ENCODE measurements at places on chromosomes 4 and X.

DNA sequence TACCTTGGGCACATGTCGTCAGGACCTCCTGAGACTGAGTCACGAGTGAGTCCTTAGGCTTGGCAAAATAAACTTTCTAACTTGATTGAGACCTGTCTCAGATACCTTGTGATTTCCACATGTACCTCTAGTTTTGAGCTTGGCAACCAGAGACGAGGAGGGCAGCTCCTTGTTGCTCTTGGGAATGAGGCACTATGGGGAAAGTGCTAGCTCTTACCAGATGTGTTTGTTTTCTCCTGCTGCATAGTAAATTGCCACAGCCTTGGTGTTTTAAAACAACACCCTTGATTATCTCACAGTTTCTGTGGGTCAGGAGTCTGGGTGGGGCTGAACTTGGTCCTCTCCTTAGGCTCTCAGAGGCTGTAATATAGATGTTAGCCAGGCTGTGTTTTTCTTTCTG, 59.1 kb upstream of the MAML3 start:
- DNase-seq, result no peak

GRCh38 chr4:164081801-164082200, 587.3 kb downstream of the TMA16 start:
- no peak for DNase-seq

- peak; percentile 47 for DNase-seq
These were observed 41.0 kb downstream of the FNIP2 start for GRCh38 chr4:158809611-158810486.

DNA sequence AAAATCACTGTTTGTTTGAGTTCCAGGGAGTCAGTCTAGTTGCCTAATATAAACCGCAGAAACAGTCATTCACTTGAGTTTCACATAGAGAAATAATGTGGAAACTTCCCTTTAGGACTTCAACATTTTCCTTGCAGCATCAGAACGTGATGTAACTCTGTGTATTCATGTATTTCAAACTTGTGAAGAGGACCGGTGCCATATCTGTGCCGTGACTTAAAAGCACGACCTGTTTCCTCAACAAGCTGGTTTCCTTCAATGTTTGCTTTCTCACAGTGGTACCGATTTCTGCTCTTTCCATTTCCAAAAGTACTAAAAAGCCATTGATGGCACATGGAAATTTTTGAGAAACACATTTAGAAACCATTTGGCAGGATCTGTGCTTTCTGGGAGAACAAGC, 166.6 kb upstream of the RAPGEF2 start:
- no peak for DNase-seq

- no peak for DNase-seq
These were observed 263.9 kb upstream of the CXorf66 start for GRCh38 chrX:140229191-140229590.

GRCh38 chr4:158873795-158874401, 105.1 kb downstream of the FNIP2 start:
- DNase-seq, result no peak

GRCh38 chrX:119468551-119469312, 488 bp downstream of the SLC25A5 start:
- peak; percentile 85 for DNase-seq

DNA sequence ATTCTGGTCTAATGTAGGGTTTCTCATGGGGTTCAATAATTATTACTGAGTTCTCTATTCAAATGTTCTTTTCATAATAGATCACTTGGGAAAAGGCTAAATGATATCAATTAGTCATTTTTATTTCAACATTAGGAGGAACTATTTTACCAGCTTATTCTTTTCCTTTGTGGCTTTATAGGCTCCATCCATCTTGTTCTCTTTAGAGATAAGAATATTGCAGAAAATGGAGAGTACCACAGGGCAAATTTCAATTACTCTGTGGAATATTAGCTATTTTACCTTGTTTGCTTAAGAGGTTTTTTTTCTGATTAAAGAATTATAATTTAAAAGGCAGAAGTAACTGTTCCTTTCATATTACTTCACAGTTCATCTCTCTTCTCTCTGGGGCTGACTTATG, 55.8 kb downstream of the MAP9 start:
- DNase-seq, result no peak

DNA sequence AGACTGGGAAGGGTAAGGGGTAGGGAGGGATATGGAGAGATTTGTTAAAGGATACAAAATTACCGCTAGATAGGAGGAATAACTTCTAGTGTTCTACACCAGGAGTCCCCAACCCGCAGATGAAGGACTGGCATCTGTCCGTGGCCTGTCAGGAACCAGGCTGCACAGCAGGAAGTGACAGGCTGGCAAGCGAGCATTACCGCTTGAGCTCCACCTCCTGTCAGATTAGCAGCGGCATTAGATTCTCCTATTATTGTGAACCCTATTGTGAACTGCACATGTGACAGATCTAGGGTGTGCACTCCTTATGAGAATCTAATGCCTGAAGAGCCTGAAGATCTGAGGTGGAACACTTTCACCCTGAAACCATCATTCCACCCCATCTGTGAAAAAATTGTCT, 27.9 kb upstream of the BBS7 start:
- DNase-seq, result no peak

DNA sequence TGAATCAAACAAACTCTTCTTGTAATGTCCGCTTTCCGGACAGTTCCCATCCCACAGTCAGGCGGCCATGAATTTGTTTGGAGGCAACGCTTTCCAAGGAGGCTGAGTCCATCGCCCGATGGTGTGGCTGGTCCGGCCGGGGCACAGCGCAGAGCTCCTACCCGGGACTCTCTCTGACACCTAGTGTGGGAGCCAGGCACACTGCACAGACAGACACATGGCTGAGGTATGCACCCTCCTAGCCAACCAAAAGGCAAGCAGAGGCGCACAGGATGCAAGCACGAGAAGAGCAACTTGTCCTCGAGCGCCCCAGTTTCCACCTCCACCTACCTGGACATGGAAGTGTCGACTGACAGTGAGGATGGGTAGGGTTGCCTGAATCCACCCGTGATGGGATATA, 87.5 kb downstream of the LEF1 start:
- DNase-seq, result no peak

DNA sequence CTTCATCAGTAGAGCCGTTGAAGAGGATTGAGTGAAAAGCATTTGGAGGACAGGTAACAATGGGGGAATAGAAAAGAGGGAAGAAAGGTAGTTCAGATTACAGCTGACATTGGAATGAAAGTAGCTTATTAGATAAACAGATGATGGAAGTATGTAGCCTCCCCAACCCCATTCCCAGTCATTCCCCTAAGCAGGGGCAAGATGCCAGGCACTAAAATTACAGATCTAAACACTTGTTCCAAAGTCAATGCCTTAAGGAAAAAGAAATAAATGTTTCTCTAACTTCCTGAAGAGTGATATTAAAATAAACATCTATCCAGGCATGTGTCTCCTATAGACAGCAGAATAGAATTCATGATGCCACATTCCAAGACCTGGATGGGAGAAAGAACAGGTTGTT, 350.8 kb downstream of the PDGFC start:
- no peak for DNase-seq

- no peak for DNase-seq
These were observed 110.5 kb downstream of the PCDH18 start for GRCh38 chr4:137421796-137422195.

DNA sequence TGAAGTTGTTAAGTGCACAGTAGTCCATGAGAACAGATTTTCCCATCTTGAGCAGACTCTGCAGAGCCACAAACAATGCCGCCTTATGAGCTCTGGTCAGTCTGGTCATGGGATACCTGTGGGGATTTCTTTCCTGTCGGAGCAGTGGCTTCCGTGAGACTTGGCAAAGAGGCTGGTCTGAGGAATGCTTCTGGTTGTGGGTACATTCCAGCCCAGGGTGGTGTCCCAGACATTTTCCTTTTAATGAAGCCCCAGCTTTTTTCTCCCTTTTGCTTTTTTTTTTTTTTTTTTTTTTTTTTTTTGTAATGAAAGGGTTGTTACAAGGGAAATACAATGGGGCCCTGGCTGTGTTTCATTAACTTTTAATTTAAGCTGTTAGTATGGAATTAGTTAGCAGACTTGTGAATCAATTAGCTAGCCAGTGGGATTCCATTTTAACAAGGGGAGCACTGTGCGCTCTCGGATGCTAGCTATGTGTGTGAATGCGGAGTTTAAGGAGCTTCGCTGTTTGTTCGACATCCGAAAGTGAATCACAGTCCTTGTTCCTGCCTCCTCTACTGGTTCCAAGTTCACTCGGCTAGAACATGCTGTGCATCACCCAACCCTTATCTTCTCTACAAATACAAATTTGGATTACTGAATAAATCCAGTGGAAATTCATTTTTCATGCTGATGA, 225.1 kb downstream of the CBR4 start:
- no peak for DNase-seq

DNA sequence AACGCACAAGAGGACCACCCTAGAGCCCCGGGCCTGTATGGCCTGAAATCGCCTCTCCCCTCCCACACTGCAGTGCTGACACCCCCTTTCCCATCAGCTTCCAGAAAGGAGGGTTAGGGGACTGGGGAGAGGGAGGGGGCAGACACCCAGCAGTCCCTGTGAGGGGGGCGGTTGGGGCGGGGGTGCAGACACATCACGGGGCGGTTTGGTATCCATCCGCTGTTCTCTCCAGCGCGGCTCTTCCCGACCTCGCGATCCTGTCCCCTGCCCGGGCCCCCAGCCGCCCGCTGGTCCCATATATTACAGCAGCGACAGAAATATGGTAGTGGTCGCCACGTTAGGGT, 404 bp upstream of the GPRASP2 start:
- DNase-seq, result no peak

DNA sequence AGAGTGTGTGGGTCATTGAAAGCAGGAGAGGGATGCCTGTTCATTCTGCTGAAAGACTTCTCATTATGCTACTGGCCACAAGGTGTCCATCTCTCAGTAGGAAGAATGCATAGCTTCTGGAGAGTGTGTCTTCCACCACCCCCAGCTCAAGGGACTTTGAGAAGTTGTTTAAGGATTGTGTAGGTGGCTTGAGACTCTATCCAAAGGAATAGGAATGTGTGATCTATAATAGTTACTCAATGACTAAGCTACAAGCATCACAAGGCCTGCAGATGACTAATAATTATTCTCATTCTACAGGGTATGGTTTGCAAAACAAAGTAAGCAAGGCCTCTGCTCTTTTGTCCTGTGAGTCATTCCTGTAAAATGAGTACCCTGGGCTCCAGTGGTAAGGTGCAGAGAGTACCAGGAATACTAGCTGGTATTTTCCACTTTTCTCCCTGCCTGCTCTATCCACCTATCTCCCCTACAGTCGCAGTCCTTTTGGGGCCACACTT, 279.8 kb upstream of the BOD1L1 start:
- DNase-seq, result no peak

- no peak for DNase-seq
These were observed 84.3 kb downstream of the DCAF8L2 start for GRCh38 chrX:27674491-27674890.

DNA sequence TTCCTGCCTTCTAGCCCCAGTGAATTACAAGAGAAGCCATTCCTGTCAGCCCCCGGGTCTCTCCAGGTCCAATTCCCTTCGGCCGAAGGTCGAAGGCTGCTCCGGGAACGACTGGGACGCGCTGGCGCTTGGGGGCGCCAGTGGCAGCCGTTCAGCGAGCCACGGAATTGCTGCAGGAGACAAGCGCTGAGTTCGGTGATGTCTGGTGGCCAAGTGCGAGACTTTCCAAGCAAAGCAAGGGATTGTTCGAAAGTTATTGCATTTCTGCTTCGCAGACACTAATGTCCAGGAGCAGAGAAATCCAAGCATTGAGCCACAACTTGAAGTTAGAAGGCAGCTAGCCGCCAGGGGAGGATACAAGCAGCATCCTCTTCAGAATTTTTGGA, 1.1 kb upstream of the DKK2 start:
- DNase-seq, result peak; percentile 67

DNA sequence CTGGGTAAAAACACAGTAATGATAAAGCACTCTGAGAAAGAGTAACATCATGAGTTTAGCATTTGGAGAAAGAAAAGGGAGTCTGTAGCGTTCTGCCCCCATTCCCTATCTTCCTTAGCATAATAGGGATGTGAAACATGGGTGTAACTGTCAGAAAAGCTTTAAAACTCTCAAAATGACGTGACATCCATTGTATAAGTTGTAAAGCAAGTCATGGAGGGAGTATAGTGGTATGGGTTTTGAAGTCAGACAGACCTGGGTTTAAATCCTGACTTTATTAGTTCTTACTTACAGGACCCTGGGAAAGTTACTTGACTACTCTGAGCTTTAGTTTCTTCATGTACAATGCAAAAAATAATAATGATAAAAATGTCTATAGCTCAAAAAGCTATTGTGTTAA, 17.1 kb downstream of the FBXO8 start:
- no peak for DNase-seq

- no peak for DNase-seq
These were observed 94.9 kb downstream of the HDAC8 start for GRCh38 chrX:72477781-72478181.

DNA sequence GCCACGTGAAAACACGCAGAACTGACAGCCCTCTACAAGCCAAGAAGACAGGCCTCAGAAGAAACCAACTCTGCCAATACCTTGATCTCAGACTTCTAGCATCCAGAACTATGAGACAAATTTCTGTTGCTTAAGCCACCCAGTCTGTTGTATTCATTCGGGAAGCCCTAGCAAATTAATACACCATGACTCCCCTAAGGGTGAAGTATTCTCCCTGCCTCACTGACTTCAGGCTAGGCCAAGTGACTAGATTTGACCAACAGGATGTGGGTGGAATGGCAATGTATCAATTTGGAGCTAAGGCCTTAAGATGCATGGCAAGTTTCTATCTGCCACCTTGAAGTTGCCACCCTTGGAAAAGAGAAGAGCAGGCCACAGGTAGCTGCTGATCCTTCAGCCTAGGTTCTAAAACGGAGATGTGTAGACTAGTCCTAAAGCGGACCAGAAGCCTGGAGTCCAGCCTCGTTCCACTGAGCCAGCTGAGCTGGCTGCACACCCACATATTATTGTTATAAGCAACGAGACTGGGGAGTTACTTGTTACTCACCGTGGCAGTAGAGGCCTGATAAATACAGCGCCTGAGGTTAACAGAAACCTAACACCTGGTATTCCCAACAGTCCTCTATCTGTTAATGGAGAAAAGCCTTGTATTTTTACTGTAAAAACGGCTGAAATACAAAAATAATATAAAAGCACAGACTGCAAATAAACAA, 16.4 kb downstream of the SCARB2 start:
- DNase-seq, result no peak
